Activated CD4-positive, alpha-beta T cell treated with anti-CD3 and anti-CD28 coated beads, Interleukin-2, amount 10 ng/mL, durations not matched to agents 7 days and 5 days (primary cell): ENCODE measurements at places on chromosomes 7 and 10. TPM values are rescaled to one million over a fixed set of nuclear protein-coding genes. Genes with fewer than 3 reads are reported as not detected.
A peak's percentile ranks its signal among the peaks of the same experiment; 100 is the strongest.

The PRXL2A gene
- total RNA-seq = 5.7 TPM

- H3K27me3 ChIP-seq = no peaks in the 10 kb centered on the region
- no peak for DNase-seq
- no peak overlapping the region for H3K27ac ChIP-seq
- H3K4me1 ChIP-seq = no peaks in the 10 kb centered on the region
- H3K4me3 ChIP-seq = no peak overlapping the region
- H3K36me3 ChIP-seq = no peaks in the 10 kb centered on the region
These were observed 64.2 kb upstream of the COL1A2 start for GRCh38 chr7:94330269-94331020.

DNA sequence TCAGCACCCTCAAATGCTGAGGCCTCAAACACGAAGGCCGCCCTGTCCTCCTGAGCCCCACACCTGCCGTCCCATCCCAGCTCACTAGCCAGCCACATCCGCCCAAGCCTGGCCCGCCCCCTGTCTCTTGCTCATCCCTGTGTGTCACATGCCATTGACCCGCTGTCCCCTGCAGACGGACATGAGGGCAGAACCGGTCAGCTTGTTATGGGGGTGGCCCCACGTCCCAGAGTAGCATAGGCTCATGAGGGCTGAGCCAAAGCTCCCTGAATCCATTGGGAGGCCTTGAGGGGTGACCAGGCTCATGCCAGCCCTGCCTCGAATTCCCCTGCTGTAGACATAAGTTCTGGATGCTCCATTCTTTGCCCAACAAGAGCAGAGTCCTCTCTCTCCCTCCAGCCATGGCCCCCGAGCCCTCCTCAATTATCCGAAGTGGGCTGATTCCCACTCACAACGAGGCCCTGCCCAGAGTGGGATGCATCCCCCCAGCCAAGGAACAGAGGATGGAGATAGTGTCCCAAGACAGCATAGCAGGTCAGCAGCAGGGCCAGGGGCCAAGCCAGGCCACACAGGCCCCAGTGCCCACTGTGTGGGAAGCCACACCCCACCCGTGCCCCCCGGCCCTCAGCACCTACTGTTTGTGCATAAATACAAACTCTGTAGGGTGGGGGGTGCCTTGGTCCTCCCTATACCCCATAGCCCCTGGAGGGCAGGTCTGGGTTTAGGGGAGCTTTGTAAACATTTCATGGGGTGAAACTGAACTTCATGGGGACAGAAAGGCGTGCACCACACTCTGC, 42.1 kb downstream of the EBF3 start:
- H3K36me3 ChIP-seq = no peaks in the 10 kb centered on the region
- DNase-seq = no peak
- H3K27me3 ChIP-seq = no peaks in the 10 kb centered on the region
- H3K4me3 ChIP-seq = no peak overlapping the region
- H3K4me1 ChIP-seq = no peaks in the 10 kb centered on the region

The COBL gene
- not detected for total RNA-seq

The SPDYE1 gene
- total RNA-seq = not detected

DNA sequence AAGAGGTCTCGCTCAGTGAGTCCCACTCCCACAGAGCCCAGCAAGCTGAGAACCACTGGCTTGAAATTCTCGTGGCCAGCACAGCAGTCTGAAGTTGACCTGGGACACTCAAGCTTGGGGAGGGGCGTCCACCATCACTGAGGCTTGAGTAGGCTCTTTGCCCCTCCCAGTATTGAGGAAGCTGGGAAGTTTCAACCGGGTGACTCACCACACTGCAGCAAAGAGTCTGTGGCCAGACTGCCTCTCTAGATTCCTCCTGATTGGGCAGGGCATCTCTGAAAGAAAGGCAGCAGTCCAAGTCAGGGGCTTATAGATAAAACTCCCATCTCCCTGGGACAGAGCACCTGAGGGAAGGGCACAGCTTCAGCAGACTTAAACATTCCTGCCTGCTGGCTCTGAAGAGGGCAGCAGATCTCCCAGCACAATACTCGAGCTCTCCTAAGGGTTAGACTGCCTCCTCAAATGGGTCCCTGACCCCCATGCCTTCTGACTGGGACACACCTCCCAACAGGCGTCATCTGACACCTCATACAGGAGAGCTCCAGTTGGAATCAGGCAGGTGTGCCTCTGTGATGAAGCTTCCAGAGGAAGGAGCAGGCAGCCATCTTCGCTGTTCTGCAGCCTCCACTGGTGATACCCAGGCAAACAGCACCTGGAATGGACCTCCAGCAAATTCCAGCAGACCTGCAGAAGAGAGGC, 970.9 kb upstream of the LRRN3 start:
- H3K27ac ChIP-seq = no peak overlapping the region
- no peak for DNase-seq
- H3K36me3 ChIP-seq = no peaks in the 10 kb centered on the region

- peak overlapping the region; percentile 43 for H3K4me3 ChIP-seq
- DNase-seq = peak; percentile 84
- H3K36me3 ChIP-seq = no peaks in the 10 kb centered on the region
- H3K27me3 ChIP-seq = peaks cover 32% of the 10 kb centered on the region
- no peak overlapping the region for H3K27ac ChIP-seq
- H3K4me1 ChIP-seq = peaks cover 10% of the 10 kb centered on the region
These were observed 33.3 kb downstream of the SRRM3 start for GRCh38 chr7:76234931-76235441.

GRCh38 chr10:18658271-18659124, 733 bp upstream of the ARL5B start:
- H3K36me3 ChIP-seq = peaks cover 17% of the 10 kb centered on the region
- H3K27me3 ChIP-seq = no peaks in the 10 kb centered on the region
- H3K4me1 ChIP-seq = peaks cover 38% of the 10 kb centered on the region
- peak; percentile 28 for DNase-seq

- H3K27ac ChIP-seq = peak overlapping the region; percentile 19
- H3K36me3 ChIP-seq = no peaks in the 10 kb centered on the region
- H3K27me3 ChIP-seq = peaks cover 28% of the 10 kb centered on the region
These were observed 331.5 kb downstream of the DNAJB6 start for GRCh38 chr7:157668221-157668883.

GRCh38 chr10:29648114-29648982, 13.6 kb upstream of the SVIL start:
- peaks cover 42% of the 10 kb centered on the region for H3K4me1 ChIP-seq
- peak overlapping the region; percentile 37 for H3K27ac ChIP-seq

The NKX2-3 gene
- total RNA-seq = not detected

DNA sequence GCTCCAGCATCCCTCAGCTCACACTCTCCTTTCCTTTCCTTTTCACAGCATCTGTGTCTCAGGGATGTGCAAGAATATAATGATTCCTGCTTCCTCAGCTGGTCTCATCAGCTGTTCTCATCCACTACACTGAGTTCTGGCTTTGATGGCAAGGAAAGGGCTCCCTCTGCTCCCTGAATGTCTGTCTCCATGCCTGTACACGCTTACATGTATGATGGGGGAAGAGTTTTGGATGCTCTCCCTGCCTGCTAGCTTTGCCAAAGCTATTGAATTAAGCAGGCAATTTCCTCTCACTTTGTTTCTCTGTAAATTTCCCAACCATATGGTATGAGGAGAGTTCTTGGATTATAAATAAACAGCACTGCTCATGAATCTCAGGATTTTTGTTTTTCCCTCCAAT, 254.5 kb downstream of the SORCS3 start:
- no peak for DNase-seq
- no peak overlapping the region for H3K27ac ChIP-seq
- no peaks in the 10 kb centered on the region for H3K4me1 ChIP-seq
- H3K27me3 ChIP-seq = no peaks in the 10 kb centered on the region

The GRM3 gene
- not detected for total RNA-seq

DNA sequence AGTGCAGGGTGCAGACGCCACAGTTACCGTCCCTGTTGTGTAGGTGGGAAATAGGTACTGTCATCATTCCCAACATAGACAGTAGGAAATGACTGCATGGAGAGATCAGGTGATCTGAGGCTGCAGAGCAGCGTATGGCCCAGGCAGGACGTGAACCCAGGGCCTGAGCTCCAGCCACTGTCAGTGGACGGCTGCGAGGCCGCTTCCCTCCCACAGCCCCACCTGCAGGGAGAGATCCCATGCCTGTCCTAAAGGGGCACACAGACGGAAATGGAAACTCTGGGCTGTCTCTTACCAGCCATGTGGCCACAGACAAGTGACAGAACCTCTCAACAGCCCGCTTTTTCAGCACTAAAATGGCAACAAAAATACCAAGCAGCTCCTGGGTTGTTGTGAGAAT, 44.5 kb upstream of the MNX1 start:
- DNase-seq = no peak
- no peak overlapping the region for H3K4me3 ChIP-seq
- peaks cover 4% of the 10 kb centered on the region for H3K27me3 ChIP-seq
- H3K4me1 ChIP-seq = no peaks in the 10 kb centered on the region
- no peaks in the 10 kb centered on the region for H3K36me3 ChIP-seq
- no peak overlapping the region for H3K27ac ChIP-seq

DNA sequence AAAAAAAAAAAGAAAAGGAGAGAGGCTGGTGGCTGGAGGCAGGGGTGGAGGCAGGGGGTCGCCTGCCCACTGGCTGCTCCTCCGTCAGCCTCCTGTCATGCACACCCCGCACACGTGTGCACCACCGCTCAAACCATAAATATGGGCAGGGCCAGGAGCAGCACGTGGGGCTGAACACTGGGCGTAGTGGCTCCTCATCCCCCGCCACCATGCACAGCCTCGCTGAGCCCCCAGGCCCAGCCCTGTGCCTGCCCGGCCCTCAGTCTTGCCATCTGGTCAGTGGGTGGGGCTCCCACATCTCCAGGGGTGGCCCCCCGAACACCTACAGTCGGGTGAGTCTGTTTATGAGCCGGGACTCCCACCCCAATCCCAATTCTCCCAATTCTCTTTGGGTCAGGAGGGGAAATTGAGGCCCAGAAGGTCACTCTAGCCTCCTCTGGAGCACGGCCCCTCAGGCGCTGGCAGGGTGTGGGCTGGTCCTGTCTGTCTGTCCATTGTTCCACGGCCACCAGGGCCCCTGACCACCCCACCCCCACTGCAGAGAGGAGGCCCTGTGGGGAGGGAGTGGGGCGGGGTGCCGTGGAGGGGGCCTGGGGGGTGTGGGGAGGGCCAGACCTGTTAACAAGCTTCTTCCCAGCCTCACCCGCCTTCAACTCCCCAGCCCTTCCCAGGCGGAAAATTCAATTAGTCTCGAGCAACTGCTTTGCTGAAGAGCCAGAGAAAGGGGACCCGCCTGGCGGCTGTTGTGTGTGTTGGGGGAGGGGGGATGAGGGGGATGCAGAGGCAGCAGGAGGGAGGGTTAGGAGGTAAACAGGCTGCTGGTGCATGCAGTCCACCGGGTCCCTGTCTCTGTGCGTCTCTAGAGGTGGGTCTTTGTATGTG, 19.5 kb upstream of the GRIFIN start:
- no peaks in the 10 kb centered on the region for H3K4me1 ChIP-seq
- no peak for DNase-seq
- H3K27ac ChIP-seq = no peak overlapping the region
- no peaks in the 10 kb centered on the region for H3K36me3 ChIP-seq

The ZNF722 gene
- not detected for total RNA-seq

The AKR1C4 gene
- total RNA-seq = not detected

The C1QL3 gene
- total RNA-seq = not detected

The IL6 gene
- 0.92 TPM for total RNA-seq

DNA sequence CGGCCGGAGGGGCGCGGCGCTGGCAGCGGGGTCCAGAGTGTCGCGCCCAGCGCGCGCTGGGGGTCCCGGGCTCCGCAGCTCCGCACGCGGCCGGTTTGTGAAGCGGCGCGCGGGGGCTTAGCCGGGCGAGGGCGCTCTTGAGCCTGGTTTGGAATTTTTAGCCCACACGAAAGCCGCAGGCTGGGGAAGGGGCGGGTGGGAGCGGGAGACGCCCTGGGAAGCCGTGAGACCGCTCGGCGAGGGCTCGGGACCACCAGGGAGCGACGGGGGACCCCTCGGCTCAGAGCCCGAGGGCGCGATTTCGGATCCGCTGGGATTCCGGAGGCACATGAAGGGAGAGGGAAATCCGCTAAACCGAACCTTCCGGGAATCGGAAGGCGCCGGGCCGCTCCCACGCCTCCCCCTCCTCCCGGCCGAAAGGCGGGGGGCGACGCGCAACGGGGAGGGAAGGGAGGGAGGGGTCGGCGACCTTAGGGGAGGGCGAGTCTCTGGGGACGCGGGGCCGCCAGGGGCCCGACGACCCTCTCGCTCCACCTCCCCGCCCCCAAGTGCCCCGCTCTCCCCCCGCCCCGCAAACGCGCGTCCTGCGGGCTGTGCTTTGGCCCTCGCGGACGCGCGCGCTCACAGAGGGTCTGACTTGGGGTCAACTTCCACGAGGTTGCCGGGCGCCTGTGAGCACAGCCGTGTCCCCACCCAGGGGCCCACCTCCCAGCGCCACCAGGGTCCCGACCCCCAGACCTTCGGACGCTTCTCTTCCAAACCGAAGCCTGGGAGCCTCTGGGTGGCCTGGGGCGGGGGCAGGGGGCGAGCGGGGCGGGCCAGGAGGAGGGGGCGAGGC, 5.1 kb upstream of the ELFN1 start:
- no peak overlapping the region for H3K27ac ChIP-seq
- DNase-seq = peak; percentile 39
- no peaks in the 10 kb centered on the region for H3K36me3 ChIP-seq
- peaks cover 45% of the 10 kb centered on the region for H3K27me3 ChIP-seq
- H3K4me1 ChIP-seq = peaks cover 8% of the 10 kb centered on the region

DNA sequence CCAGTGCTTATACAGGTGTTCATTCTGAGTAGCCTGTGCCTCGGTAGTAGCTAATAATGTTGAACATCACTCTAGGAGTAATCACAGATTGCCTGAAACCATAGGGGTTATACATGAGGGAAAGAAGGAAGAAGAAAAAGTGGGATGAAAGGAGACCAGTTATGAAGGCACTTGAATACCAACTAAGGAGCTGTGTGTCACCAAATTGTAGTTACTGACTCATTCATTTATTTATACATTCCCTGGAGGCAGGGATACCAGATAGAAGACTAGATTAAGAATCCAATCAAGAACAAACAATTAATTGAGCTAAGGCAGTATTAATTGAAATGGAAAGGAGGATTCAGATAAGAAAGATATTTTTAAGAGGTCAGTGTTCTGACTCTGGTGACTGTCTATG, 129.6 kb upstream of the PRPS1L1 start:
- H3K27me3 ChIP-seq = peaks cover 4% of the 10 kb centered on the region
- H3K4me3 ChIP-seq = no peak overlapping the region
- no peaks in the 10 kb centered on the region for H3K4me1 ChIP-seq

The NEBL gene
- not detected for total RNA-seq

The PODXL gene
- 0.97 TPM for total RNA-seq

DNA sequence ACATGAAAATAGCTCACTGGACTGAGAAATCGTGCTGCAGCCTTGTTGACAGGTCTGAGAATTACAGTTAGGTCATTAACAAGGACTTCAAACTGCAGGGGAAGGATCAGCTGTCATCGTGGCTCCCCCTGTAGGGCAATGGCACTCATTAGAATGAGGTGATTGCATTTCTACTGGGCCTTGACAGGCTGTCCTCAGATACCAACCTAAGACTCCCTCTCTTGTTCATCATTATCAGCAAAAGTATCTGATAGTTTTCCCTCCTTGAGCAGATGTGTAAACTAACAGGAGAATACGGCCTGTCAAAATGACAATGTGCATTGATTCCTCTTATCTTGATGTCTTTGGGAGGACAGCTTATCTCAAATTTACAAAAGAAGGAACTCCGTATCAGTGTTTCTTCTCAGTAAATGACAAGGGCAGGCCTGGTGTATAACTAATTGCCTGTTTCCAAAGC, 648.5 kb upstream of the LRRN3 start:
- no peaks in the 10 kb centered on the region for H3K36me3 ChIP-seq
- H3K4me1 ChIP-seq = no peaks in the 10 kb centered on the region
- peak; percentile 12 for DNase-seq
- no peak overlapping the region for H3K27ac ChIP-seq
- H3K27me3 ChIP-seq = no peaks in the 10 kb centered on the region
